ENCODE measurements at places on chromosomes 5 and 9.

DNA sequence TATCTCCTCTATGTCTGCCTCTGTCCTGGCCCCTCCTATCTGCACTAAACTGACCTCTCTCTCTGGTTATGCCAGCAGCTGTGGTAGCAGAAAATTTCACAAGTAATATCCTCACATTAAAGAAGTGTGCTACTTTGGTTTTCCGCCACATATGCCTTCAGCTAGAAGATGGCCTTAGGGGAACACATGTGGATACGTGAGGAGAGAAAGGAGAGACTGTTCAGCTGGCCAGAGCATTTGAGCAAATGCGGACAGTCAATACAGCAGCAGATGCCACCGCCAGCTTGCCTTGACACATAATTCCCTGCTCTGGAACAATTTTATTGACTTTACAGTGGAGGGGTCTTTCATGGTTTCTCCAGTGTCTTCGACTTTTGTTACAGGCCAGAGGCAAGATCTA is 434.6 kb downstream of the TAF11L14 start:
- DNase-seq = no peak

- DNase-seq = no peak
These were observed 12.5 kb downstream of the ARAP3 start for GRCh38 chr5:141669520-141669919.

GRCh38 chr5:143898381-143898780 is 86.4 kb downstream of the HMHB1 start:
- no peak for DNase-seq

DNA sequence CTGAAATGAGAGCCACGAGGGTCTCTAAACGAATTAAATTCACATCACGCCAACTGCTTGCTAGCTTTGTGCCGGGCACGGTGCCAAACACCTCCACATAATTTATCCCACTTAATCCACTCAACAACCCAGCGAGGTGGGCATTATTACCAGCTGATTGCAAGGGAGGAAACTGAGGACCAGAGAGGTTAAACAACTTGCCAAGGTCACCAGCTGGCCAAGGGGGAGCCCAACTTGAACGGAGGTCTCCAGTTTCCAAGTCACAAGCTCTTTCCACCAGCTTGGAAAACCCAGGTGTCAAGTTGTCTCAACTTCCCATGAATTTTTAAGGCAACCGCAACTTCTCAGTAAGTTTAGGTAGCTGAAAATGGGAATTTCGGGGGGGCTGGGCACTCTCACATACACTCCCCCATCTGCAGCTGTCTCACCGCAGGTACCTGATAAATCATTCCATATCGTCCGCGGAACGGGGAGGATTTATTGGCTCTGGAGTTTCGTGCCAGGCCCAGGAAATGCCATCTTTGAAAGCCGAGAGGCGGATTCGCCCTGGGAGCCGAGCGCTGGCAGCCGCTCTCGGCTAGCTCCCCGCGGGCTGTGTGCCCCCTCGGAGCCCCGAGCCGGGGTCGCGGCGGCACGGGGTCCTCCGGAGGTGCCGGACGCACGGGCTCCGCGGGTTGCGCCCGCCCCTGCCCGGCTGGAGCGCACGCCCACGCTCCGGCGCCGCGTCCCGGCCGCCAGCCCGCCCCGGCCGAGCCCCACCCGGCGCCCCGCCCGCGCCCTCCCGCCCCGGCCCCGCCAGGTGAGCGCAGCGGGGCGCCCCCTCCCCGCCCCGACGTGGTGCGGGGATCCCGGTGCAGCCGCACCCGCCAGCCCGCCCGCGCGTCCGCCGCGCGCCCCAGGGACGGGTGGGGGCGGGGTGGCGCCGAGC is 617 bp downstream of the PTPN3 start:
- DNase-seq = no peak

DNA sequence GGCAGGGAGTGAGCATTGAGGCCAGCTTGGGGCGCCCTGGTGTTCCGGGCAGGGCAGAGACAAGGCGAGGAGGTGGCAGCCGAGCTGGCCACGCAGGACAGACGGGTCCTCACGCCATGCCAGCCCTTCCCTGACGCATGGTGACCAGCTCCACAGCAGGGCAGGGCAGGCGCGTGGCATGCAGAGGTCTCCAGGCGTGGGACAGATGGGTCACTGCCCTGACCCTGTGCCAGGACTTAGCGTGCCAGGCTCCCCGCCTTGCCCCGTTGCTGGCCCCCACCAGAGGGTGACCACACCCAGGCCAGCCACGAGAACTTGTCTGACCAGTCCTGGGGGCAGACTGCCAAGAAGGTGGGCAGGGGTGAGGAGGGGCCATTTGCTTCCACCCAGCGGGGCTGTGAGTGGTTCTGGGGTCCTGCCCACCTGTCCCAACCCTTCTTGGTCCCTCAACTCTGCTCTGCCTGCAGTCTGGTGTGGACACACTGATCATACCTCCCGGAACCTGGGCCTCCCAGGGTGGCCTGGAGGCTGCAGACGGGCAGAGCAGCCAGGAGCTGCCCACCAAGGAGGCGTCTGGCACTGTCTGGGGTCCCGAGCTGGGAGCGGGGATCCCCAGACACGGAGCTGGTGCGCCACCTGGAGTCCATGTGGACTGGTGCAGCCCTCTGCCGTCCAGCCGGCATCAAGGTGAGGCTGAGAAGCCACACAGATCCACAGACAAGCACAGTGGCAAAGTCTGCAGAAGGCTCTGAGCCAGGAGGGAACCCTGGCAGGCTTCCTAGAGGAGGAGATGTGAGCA is at the start of gene RNF224:
Gene RNF224 (plus strand): TSS at position 449 of the 799 bp plus-strand sequence. CDS start 834 bp downstream, outside the sequence.
- peak; percentile 63 for DNase-seq

- DNase-seq = peak; percentile 96
These were observed 662.2 kb upstream of the ZNF608 start for GRCh38 chr5:125408448-125409233.

Data from fibroblast of skin of abdomen (primary cell).